Activated T-helper 1 cell treated with anti-CD3 and anti-CD28 coated beads, Interleukin-2, amount 50 U/mL, for 16 hours (primary cell): ENCODE measurements at places on chromosomes 13 and 19.

DNA sequence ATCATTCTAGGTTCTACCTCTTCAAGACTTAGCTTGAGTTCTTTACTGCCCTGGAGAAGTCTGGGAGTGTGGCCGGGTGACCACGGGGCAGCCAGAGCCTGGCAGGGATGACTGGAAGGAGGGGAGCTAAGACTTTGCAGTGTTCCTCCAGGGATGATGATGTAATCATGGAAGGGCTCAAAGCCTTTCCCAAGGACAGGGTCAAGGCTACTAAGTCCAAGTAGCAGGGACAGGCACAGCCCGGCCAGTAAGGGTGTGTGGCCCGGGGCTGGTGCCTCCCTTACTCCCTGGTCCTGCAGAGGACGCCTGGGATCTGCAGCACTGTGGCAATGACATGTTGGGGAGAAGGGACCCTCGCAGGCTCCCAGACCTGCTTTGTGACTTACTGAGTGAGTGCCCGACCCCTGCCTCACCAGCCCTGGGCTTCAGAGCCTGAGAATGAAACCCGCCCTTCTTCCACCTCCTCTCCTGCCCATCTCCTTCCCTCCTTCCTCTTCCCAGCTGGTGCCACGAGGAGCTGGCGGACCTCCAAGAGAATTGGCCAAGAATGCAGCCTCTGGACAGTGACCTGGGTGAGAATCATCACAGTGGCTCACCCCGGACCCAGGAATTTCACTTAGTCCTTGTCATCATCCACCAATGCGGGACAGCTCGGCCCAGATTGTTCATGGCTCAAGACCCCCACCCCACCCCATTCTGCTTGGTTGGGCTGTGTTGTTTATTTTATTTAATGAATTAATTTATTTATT lies 15.6 kb upstream of the FBXO17 start:
- no peak for DNase-seq

- DNase-seq, result no peak
Observed at GRCh38 chr13:73677048-73677601, 457.1 kb downstream of the KLF12 start.

DNA sequence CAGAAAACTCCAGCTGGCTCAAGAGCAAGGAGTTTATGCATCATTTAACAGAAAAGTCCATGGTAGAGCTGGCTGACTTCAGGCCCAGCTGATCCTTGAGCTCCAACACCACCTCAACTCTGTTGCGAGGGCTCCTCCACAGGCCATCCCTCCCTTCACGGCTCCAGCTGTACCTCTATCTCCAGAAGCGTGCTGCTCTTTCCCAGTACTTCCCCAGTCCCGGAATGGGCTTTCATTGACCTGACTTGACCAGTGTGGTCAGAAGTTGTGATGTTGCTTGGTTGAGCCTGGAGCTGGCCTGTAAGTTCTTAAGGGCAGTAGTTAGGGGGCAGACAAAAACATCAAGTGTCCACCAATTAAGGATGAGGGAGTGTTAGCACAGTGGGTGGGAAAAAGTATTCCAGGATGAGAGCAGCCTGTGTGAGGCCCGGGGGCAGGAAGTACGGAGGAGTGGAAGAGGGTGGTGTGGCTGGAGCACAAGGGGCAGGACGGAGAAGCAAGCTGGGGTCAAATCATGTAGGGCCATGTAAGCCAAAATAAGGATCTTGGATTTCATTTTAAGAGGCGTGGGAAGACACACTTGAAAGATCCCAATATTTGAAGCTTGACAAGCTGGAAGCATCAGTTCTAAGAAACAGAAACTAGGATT lies 24.0 kb downstream of the SKA3 start:
- DNase-seq, result no peak

- no peak for DNase-seq
Observed at GRCh38 chr19:54302257-54302656, 10.7 kb downstream of the LILRA5 start.
